Naive B cell (primary cell): ENCODE measurements at places on chromosomes 7 and 10. TPM values are rescaled to one million over a fixed set of nuclear protein-coding genes. Genes with fewer than 3 reads are reported as not detected.

DNA sequence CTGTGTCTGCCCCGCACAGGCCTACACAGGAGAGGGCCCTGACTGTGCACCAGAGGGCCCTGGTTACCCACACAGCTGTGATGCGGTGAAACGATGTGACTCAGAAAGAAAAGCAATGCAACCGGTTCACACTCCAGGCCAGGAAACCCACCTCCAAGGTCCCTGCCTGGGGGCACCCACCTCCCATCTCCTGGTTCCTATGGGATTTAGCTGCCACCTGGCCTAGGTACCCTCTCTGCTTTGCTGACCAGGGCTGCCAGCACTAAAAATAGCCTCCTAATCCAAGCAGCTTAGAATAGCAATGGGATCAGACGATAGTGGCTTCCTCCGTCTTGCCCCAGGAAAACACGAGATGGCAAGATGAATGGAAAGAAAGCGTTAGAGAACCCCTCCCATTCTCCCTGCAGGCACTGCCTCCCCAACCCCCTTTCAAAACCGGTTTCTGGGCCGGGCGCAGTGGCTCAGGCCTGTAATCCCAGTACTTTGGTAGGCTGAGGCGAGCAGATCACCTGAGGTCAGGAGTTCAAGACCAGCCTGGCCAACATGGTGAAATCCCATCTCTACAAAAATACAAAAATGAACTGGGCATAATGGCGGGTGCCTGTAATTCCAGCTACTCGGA, 12.4 kb downstream of the RBP3 start:
- H3K4me1 ChIP-seq, result no peaks in the 10 kb centered on the region
- H3K27me3 ChIP-seq, result peaks cover 6% of the 10 kb centered on the region
- H3K36me3 ChIP-seq, result no peaks in the 10 kb centered on the region
- no peak overlapping the region for H3K4me3 ChIP-seq
- DNase-seq, result no peak
- peak overlapping the region; percentile 36 for H3K27ac ChIP-seq

- H3K27me3 ChIP-seq, result no peaks in the 10 kb centered on the region
- peaks cover 6% of the 10 kb centered on the region for H3K4me1 ChIP-seq
- no peaks in the 10 kb centered on the region for H3K36me3 ChIP-seq
These were observed 9.0 kb downstream of the FAS start for GRCh38 chr10:88999625-89000024.

ACHE gene
- not detected for polyA plus RNA-seq

DNA sequence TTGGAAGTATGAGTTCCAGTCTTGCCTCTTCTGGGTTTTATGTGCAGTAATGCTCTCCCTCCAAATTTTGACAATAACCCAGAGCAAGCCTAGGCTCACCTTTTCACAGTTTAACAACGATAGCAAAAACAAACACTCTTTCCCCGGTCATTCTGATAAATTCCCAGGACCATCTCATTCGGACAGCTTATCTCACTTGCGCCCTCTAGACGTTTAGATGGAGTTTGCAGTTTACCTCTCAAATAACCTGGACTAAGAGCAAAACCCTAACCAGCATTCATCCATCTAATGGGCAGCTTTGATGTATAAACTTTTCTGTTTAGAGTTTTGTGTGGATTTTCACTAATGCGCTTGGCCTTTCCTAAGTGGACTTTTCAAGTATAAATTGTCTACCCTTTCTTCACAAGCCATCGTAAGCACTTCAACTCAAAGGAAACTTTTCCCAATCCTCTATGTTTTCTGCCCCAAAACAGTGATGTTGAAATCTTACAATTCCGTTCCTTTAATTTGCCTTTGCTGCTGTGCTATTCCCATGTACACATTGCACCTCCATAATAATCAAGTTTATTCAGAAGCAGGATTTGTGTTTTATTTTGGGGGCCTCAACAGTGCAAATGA, 114.9 kb downstream of the HDAC9 start:
- H3K27me3 ChIP-seq, result no peaks in the 10 kb centered on the region
- H3K36me3 ChIP-seq, result peaks cover 27% of the 10 kb centered on the region
- no peak overlapping the region for H3K27ac ChIP-seq
- H3K4me1 ChIP-seq, result peaks cover 18% of the 10 kb centered on the region
- no peak overlapping the region for H3K4me3 ChIP-seq

GRCh38 chr10:90865401-90865800, 6.4 kb upstream of the RPP30 start:
- peak; percentile 14 for DNase-seq
- no peak overlapping the region for H3K4me3 ChIP-seq
- peaks cover 56% of the 10 kb centered on the region for H3K27me3 ChIP-seq
- no peak overlapping the region for H3K27ac ChIP-seq
- peaks cover 7% of the 10 kb centered on the region for H3K36me3 ChIP-seq
- peaks cover 1% of the 10 kb centered on the region for H3K4me1 ChIP-seq

HEPACAM2 gene
- polyA plus RNA-seq, result not detected

DNA sequence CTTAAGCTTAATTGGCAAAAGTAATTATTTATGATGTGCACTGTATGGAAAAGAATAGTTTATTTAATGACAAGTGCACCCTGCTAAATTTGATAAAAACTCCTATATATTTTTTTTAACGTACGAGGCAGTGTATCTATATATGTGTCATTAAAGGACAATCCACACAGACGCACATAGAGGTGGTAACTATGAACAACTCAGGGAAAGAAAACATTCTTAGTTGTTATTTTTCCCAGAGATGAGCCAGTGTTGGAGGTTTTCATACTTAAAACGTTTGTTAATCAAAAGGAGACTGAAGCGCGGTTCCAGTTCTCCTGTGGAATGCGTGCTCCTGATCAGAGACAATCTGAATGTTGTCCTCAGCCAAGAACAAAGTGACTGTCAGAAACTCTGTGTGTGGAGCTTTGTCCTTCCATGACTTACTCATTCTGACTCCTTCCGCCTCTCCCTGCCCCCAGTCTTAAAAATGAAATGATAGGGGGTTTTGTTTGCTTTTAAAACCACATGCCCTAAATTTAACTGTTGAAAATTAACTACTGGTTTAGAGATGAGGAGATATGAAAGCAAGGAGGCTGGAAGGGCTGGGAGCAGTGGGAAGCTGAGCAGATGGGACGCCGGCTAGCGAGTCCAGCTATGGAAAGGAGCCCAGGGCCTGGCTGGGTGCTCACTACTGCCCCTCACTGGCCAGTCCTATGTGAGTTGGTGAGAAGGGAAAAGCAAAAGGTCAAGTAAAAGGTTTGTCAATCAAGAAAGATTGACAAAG, 99.6 kb downstream of the SVIL start:
- H3K4me1 ChIP-seq, result no peaks in the 10 kb centered on the region
- no peak overlapping the region for H3K4me3 ChIP-seq
- H3K27me3 ChIP-seq, result no peaks in the 10 kb centered on the region
- DNase-seq, result no peak
- H3K36me3 ChIP-seq, result no peaks in the 10 kb centered on the region

GDF10 gene
- polyA plus RNA-seq, result not detected

DNA sequence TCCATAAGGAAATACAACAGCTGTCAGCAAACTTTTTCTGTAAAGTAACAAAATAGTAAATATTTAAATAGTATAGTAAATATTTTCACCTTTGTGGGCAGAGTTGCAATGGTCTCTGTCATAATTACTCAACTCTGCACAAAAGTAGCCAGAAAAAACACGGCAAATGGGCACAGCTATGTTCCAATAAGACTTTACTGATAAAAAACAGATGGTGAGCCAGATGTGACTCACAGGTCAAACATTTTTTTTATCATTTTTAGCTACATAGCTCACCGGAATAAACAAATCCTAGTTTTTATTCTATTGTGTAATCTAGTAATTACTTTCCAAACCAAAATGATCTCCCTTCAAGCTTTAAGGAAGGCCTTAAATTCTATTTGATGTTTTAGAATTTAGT, 55.3 kb downstream of the NCAPG2 start:
- H3K27me3 ChIP-seq, result no peaks in the 10 kb centered on the region
- no peak overlapping the region for H3K4me3 ChIP-seq
- H3K27ac ChIP-seq, result no peak overlapping the region
- no peak for DNase-seq
- peaks cover 11% of the 10 kb centered on the region for H3K36me3 ChIP-seq

AKR1E2 gene
- polyA plus RNA-seq, result not detected

- no peak overlapping the region for H3K4me3 ChIP-seq
- no peaks in the 10 kb centered on the region for H3K36me3 ChIP-seq
- H3K27me3 ChIP-seq, result no peaks in the 10 kb centered on the region
- no peaks in the 10 kb centered on the region for H3K4me1 ChIP-seq
- DNase-seq, result no peak
These were observed 277.6 kb upstream of the NRP1 start for GRCh38 chr10:33612116-33612515.

DNA sequence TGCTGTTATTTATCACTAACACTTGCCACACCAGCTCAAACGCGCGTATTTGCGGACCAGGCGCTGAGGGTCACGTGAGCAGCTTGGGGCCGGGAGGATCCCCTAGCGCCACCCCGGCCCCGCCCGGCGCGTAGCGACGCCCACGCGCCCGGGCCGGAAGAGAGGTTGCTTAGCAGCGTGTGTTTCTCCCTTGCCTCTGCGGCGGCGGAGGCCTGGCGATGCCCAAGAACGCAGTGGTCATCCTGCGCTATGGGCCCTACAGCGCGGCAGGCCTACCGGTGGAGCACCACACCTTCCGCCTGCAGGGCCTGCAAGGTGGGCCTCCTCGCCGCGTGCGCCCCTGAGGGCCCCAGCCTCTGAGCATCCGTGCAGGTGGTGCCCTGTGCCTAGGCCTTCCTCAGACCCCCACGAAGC, at the start of gene C10orf53:
C10orf53 (plus strand) TSS at position 172 of the 414 bp plus-strand sequence; CDS start at position 219, 47 bp downstream.
- no peak within 1 kb of the TSS for H3K4me3 ChIP-seq
- no peaks in the 10 kb centered on the region for H3K4me1 ChIP-seq
- no peaks in the 10 kb centered on the region for H3K36me3 ChIP-seq

GNAT3 gene
- not detected for polyA plus RNA-seq

GRCh38 chr7:128742206-128742605, 3.0 kb downstream of the CALU start:
- DNase-seq, result no peak
- peaks cover 37% of the 10 kb centered on the region for H3K4me1 ChIP-seq
- no peaks in the 10 kb centered on the region for H3K36me3 ChIP-seq
- no peak overlapping the region for H3K4me3 ChIP-seq

ELOVL3 gene
- polyA plus RNA-seq, result not detected

GRCh38 chr10:45480294-45480693, 106.3 kb downstream of the ALOX5 start:
- no peak for DNase-seq
- no peak overlapping the region for H3K27ac ChIP-seq
- no peak overlapping the region for H3K4me3 ChIP-seq

- DNase-seq, result no peak
- no peak overlapping the region for H3K27ac ChIP-seq
- H3K36me3 ChIP-seq, result no peaks in the 10 kb centered on the region
- H3K4me1 ChIP-seq, result no peaks in the 10 kb centered on the region
- H3K4me3 ChIP-seq, result no peak overlapping the region
- H3K27me3 ChIP-seq, result no peaks in the 10 kb centered on the region
These were observed 32.5 kb upstream of the BMPER start for GRCh38 chr7:33872870-33873269.

GRCh38 chr7:21408481-21408820, 19.4 kb upstream of the SP4 start:
- no peaks in the 10 kb centered on the region for H3K36me3 ChIP-seq
- no peaks in the 10 kb centered on the region for H3K4me1 ChIP-seq
- H3K4me3 ChIP-seq, result no peak overlapping the region
- peaks cover 5% of the 10 kb centered on the region for H3K27me3 ChIP-seq
- no peak for DNase-seq

DNA sequence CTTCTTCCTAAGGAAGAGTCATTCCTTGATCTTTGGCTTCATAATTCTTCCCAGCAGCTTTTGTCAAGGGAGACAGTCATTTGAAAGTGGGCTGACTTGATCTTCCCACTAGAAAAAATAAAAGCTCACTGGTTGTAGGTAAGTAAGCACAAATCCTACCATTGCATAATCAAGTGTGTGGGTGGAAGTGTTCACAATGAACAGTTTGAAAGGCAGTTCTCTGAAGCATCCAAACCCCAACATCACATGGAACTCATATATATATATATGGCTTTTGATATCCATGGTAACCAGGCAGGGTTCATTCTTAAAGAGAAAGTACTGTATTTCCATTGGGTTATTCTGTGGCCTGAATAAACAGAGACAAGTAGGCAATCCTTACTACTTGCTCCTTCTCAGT, 51.6 kb downstream of the ARMH3 start:
- no peak for DNase-seq
- peak overlapping the region; percentile 47 for H3K4me3 ChIP-seq
- H3K27ac ChIP-seq, result peak overlapping the region; percentile 93
- H3K36me3 ChIP-seq, result no peaks in the 10 kb centered on the region
- H3K27me3 ChIP-seq, result no peaks in the 10 kb centered on the region

DNA sequence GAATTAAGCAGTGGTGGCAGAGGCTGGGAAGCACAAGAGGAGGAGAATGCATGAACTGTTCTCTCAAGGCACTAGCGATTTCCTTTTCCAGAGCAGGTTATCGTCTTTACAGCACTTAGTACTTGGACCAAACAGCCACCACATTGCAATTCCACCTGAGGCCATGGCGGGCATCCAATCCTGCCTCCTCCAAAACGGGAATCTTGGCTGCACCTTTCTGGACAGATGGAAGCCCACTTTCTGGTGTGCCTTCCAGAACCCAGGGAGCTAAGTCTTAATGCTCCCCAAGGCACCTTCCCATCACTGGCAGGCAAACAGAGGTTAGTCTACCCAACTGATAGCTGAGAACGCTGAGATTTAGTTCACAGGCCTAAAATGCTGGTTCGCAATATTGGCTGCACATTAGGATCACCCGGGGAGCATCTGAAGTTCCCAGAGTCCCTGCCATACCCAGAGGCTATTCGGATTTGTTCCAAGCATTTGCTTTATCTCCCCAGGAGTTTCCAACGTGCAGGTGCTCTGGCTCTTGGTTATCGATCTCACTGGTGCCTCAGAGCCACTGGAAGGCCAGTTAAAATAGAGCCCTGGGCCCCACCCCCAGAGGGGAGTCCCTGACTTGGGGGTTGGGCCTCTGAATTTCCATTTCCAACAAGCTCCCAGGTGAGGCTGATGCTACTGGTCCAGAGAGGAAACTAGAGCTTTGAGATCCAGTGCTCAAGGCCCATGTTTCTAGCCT, 62.2 kb downstream of the KCNMA1 start:
- no peak overlapping the region for H3K27ac ChIP-seq
- H3K36me3 ChIP-seq, result no peaks in the 10 kb centered on the region

- DNase-seq, result no peak
- peak overlapping the region; percentile 92 for H3K27ac ChIP-seq
- H3K4me1 ChIP-seq, result peaks cover 71% of the 10 kb centered on the region
These were observed 96.5 kb downstream of the PFKFB3 start for GRCh38 chr10:6299234-6299633.

- H3K4me1 ChIP-seq, result no peaks in the 10 kb centered on the region
- peaks cover 36% of the 10 kb centered on the region for H3K27me3 ChIP-seq
- H3K4me3 ChIP-seq, result no peak overlapping the region
- no peaks in the 10 kb centered on the region for H3K36me3 ChIP-seq
- H3K27ac ChIP-seq, result no peak overlapping the region
These were observed 124.5 kb downstream of the MYOF start for GRCh38 chr10:93357680-93358079.
